ENCODE measurements at places on chromosomes 1 and 21. TPM values are rescaled to one million over a fixed set of nuclear protein-coding genes. Genes with fewer than 3 reads are reported as not detected.

DNA sequence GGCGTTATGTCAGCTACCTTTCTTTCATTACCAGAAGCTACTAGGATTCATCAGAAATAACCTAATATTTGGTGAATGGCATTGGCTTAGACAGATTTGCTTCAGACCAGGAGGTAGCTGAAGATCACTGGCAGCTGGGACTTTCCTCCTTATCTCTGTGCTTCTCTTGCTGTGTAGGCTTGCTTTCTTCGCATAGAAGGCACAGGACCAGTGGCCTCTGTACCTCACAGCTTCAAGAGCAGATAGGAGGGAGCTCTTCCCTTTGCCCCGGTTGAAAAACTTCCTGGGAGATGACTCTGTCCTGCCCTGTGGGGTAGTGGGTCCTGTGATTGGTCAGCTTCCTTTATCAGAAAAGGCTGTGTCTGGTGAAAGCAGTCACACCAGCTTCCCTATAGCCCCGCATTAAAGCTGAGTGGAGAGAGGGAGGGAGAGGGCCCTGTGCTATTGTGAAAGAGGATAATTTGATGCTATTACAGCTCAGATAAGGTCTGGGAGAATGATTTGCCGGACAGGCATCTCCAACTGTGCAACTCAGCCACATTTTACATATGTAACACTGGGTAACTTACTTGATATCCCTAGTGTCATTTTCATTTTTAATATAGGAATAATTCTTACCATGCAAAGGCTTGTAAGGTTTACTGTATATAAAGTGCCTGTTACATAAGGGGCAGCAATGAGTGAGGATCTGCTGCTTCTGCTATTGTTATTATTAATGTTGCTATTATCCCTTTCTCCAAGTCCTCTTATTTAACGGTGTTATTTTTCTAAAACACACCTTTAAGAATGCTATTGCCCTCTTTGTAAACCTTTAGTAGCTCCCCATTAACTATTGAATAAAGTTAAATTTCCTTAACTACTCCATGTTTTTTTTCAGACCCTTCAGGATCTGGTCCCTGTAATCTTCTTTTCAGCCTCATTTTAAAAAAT lies 31.6 kb downstream of the OSBPL9 start:
- DNase-seq: no peak

DNA sequence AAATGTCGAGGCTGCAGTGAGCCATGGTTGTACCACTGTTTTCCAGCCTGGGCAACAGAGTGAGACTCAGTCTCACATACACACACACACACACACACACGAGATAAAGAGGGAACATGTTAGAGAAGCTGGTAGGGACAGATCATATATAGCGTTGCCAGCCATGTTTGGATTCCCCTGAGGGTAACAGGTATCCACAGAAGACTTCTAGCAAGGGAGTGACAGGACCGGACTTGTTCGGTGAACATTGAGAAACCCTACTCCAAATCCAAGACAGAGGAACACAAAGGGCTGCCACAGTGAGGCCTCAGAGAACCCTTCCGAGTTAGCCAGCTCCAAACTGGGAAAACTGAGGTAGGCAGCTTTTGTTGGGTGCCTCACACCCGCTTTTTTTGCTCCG lies 3.7 kb upstream of the SARS1 start:
- no peak for DNase-seq

GRCh38 chr1:194809665-194810064 lies 1623.3 kb upstream of the B3GALT2 start:
- DNase-seq: no peak

GRCh38 chr1:101928829-101929228 lies 67.9 kb downstream of the OLFM3 start:
- no peak for DNase-seq

KCNJ9 gene
- total RNA-seq: not detected

DNA sequence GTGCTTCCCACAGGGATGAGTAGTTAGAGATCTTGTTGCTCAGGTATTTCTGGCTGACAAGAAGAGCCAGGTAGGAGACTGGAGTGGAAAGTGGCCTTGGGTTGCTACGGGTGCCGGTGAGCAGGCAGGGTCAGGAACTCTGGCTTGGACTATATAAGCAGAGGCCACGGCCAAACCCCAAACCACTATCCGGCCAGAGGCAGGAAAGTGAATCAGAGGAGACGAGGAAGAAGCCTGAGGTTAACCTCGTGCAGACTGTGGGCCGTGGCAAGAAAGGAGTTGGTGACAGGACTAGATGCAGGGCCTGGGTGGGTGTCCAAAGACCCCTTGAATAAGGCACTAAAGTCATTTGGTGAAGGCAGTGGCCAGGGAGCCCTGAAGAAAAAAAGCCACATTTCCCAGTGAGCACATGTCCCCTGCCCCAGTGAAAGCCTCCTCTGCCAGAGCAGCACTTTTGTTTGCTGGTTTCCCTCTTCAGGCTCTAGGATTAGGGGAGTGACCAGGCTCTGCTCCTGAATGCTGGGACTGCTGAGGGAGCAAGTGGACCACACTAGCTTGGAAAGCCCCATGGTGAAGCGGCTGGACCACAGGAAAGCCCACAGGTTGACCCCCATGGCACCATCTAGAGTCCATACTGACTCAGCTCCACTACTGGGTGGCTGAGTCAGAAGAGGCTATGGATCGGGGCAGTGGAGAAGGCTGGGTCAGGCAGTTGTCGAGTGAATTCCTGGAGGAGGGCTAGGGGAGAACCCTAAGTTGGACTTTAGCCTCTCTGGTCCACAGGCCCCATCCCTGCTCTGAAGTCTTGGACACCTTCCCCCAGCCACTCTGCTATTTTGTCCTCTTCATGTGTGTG lies 23.4 kb downstream of the CSF1 start:
- peak; percentile 33 for DNase-seq

GRCh38 chr1:232990176-232991128 lies 40.0 kb downstream of the NTPCR start:
- DNase-seq: no peak

GRCh38 chr1:220796530-220796929 lies 9.8 kb downstream of the MTARC1 start:
- no peak for DNase-seq

GRCh38 chr1:16425125-16426025 lies 11.8 kb downstream of the SPATA21 start:
- no peak for DNase-seq

DNA sequence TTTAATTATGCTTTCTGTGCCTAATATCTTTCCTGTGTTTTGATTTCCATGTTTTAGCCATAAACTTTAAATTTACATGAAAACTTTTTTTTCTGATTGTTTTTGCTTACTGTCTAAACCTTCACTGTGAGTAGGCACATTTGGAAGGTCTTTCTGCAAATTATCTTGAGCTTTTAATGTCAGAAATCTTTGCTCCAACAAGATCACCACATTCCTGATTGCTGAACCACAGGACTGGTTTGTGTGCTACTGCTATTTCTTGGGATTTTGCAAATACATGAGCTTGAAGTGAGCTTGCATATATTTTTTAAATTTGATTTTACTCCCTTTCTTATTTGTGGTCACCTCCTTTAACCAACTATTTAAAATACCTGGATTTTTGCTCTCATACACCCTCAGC lies 61.3 kb downstream of the PTBP2 start:
- no peak for DNase-seq
